ENCODE measurements at places on chromosomes 4 and X.

DNA sequence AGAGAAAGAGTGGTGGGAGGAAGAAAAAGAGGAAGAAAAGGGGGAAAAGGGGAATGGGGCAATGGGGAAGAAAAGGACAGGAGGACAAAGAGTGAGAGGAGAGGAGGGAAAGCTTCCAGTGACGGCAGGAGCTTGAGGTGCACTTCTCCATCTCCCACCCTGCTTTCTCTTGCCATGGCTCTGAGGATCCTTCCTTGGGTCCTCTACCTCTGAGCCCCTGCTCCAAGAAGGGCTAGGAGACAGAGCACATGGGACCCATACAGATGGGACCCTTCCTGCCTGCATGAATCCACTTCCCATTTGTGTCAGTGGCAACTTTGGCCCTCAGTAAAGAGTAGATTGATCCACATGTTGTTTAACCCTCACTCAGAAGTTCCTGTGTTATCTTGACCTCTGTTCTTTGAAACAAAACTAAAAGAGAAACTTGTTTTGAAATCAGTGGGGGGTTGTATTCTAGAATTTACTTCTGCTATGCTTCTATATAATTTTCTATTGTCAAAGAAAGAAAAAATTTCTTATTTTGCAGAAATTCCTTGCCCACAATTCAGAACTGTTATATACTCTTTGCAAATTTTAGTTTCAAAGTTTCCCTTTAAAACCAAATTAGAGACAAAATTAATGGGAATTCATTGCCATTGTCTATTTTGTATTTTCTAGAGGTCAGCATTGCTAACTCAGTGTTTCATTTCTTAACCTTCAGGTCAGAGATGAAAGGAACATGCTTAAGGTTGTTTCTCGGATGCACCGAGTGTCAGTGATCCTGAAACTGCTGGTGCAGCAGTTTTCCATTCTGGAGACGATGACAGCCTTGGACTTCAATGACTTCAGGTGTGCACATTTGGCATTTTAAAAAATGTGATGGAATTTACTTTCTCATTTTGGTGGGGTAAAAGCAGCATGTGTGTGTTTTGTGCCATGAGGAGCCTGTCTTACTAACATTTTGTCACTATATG is 5.0 kb downstream of the TDO2 start:
- no peak for DNase-seq

DNA sequence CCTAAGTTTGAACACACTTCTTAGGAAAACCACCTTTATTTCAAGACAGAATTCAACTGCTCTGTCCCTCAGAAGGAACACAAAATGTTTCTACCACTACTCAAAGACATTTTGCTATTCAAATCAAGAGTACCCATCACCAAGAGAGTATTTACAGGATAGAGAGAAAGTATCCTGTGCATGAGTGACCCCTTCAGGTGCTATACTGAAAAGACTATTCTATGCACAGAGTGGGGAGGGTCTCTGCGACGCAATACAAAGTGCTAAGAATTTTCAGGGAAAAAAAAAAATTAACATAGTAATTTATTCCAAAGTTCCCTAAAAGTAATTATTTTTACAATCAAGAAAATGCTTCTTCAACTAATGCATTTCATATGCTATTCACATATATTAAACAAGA is 346.4 kb upstream of the FAM241A start:
- no peak for DNase-seq

DNA sequence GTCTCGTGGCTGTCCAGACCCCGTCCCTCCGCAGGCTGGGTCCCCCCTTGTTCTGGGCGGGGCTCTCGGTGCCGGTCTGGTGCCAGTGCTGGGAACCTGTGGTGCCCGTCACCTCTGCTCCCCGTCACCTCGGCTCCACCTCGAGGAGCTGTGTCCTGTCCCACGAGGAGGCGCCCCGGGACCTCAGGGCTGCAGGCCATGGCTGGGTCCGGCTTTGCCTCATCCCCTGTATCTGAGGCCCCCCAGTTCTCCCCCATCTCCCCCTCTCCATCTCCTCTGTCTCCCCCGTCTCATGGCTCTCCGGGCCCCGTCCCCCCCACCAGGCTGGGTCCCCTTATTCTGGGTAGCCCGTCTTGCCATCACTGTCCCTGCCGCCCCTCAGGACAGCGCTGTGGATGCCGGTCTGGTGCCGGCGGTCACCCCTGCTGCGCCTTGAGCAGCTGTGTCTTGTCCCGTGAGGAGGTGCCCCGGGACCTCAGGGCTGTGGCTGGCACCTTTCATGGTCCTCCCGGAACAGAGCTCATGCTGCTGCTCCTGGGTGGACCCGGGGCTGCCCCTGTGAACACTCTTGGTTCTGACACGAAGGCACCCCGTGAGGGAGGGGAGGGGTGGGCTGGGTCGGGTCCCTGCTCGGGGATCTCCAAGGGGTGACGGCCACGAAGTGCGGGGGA is 13.4 kb upstream of the GTPBP6 start:
- no peak for DNase-seq

- DNase-seq = peak; percentile 81
These were observed at the start of gene IDS for GRCh38 chrX:149504915-149505651. TSS of gene IDS (minus strand) at chrX:149505306. CDS start at chrX:149505137, 169 bp downstream.

DNA sequence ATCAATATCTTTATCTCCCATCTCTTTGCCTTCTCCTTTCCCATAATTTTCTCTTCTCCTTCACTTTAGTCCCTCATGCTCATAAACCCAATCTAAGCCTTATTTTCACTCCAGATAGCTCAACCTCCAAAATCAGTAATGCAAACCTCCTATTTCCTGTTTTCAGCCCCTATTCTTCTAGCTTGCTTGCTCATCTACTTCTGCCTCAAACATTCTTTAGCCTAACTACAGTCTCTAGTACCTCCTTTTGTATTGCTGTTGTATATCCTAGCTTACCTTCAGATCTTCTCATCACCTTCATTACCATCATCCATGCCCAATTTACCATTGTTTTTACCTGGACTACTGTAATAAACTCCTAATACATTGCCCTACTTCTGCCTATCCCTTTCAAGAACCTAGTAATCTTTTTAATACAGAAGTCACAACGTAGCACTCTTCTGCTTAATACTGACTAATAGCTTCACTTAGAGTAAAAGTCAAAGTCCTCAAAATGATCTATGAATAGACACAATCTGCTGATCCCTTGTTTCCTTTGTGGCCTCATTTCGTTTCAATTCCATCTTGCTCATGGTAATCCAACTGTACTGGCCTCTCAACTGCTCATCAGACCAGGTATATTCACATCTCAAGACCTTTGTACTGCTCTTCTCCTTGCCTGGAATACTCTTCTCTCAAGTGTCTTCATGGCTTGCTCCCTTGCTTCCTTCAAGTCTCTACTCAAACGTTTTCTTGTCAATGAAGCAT is 123.4 kb downstream of the FAM13A start:
- DNase-seq = no peak

DNA sequence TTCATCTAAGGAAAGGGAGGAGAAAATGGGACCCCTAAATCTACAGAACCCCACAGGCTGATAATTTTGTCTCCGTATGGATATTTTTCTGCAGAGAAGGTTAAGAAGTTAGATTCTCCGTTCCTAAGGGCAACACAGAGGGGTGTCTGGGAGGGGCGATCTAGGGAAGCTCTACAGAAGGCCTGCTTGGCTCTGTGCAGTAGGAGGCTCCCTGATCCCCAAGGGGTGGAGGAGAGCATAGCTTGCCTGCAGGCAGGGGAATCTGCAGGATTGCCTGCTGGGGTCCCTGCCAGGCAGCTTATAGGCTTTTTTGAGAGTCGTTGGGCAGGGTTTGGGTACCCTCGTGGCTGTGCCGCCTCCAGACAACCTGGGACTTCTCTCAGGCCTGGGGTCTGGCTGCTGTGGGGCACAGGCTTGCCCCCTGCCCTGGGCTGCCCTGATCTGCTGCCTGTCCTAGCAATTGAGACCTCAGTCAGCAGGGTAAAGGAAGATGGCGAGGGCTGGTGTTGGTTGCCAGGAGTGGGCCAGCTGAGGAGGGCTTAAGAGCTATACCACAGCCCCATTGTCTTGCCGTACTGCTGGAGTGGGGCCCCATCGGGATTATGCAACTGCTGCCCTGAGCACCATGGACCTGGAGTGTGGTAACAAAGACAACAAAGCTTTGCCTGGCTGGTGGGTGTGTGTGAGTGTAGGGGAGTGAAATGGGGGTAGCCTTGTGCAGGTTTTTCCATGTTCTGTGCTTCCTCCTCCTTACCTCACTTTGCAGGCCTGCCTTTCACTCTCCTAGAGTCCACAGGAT is 74.1 kb downstream of the EFNB1 start:
- no peak for DNase-seq

DNA sequence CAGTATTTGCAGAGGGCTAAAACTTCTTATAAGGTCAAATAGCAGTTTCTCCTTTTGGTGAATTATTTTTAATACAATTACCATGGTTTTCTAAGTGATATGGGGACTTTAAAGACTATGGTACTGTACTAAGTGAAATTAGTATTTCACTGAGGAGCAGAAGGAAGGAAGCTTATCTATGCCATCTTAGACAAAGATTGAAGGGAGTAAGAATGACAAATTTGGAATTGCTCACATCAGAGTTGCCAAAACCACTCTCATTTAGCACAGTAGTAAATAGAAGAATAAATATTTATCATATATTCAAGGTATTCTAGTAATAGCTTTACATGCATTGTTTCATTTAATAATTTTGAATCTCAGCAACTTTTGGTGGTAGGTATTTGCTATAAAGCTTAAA is 30.4 kb downstream of the SULT1B1 start:
- no peak for DNase-seq
